ENCODE measurements at places on chromosomes 6 and 20. TPM values are rescaled to one million over a fixed set of nuclear protein-coding genes. Genes with fewer than 3 reads are reported as not detected.

SAMD10 gene
- 2.5 TPM for total RNA-seq

GRCh38 chr6:113733381-113733780 lies 123.8 kb upstream of the MARCKS start:
- no peak for DNase-seq

DNA sequence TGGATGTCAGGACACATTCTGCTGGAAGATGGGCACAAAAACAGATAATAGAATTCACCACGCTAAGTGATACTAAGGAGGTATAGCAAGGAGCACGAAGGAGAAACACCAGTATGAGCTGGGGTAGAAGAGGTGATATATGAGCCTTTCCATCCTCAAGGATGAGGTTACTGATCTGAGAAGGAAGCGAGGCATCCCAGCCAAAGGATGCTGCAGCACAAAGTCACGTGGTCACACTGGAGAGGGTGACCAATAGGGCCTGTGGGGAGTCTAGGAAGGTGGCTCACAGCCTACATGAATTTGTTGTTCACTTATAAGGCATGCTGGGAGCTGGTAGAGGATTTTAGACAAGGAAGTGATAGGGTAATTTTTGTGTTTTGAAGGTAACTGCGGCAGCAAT lies 1.4 kb downstream of the GINS1 start:
- no peak for DNase-seq

DNA sequence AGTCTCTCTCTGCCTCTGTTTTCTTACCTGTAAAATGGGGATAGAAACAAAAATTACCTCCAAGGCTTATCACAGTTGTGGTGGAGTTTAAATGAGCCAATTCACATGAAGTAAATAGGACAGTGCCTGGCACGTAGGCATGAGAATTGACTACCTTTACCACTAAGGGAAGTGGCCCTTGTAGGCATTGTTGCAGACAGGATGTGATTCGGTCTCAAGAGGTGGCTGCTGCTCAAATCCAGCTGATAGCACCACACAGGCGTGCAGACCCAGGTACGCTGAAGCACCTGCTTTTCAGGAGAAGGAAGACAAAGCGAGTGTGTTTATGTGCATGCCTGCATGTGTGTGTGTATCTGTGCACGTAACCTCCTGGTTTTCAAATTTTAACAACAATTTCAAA lies 108.6 kb downstream of the EYA2 start:
- no peak for DNase-seq

- no peak for DNase-seq
Measured at GRCh38 chr6:20038410-20039204, 173.7 kb downstream of the MBOAT1 start.

LGSN gene
- not detected for total RNA-seq

EDN3 gene
- total RNA-seq = not detected

LY6G5C gene
- 0.88 TPM for total RNA-seq

DNA sequence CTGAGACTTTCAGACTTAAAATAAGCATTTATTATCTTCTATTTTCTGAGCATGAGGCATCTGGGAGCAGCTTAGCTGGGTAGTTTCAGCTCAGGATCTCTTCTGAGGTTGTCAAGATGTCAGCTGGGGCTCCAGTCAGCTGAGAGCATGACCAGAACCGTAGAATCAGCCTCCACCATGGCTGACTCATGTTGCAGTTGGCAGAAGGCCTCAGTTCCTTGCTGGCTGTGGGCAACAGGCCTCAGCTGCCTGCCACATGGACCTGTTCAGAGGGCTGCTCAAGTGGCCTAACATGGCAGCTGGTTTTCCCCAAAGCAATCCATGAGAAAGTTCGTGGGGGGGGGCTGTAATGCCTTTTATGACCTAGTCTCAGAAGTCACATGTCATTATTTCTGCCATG lies 142.3 kb downstream of the LY86 start:
- DNase-seq = peak; percentile 20

DNA sequence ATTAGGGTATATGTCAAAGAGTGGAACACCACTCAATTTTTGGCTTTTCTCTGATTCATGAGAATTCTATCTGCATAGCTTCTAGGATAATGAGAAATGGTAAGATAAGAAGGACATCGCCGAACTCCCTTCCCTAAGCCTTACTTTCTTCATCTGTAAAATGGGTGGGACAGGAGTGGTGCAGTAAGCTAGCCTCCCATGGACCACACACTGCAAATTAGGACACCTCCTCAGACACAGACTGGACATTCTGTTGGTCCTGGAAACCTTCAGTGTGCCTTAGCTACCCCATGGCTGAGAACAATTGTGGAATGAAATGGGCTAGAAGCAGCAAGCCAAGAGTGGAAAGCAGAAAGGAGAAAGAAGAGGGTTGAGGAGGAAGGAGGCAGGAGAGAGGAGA lies 89.6 kb downstream of the BMP7 start:
- no peak for DNase-seq

NR2E1 gene
- total RNA-seq = not detected

- no peak for DNase-seq
Measured at GRCh38 chr6:91029211-91029610, 442.3 kb upstream of the MAP3K7 start.

- no peak for DNase-seq
Measured at GRCh38 chr6:57063847-57064246, 17.4 kb downstream of the KIAA1586 start.

NHSL1 gene
- total RNA-seq = 15.4 TPM

DNA sequence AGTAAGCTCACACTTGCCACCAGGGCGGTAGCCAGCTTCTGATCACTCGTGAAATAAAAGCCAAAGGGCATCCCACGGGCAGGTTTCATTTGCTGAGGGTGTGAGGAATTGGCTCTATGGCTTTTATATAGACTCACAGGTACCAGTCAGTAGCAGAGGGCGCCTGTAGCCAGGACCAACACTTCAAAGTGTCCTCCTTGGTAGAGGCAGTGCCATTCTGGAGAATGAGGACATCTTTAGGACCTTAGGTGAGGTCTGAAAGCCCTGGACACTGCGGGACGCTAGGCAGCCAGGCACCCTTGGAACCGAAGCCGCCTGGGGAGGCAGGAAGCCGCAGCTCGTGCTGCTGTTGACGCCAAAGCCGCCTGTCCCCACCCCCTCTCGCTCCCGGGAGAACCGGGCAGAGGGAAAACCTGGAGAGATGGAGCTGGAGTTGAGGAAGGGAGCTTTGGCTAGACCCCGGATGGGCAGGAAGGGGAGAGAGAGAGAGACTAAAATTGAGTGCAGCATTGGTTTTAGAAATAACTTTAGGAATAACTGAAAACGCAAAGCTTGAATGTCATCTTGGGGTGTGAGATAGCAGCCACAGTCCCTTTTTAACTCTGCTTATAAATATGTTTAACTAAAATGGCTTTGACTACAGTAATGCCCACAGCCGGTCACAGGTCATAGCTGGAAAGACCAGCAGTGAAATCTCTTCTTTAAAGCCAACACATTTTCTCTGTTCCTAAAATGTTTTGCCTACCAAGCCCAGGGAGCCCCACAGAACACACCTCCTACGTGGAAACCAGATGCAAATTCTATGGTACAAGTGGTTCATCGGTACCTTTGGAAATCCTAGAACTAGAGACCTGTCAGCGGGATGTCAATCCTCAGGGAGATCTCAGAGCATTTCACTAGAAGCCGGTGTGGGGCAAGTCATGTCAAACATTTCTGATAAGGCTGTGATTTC lies 128.5 kb upstream of the CDYL start:
- DNase-seq = no peak

Data from pulmonary artery endothelial cell (primary cell).